NCI-H446 (cell line): ENCODE measurements at places on chromosomes 13 and 19.

DNA sequence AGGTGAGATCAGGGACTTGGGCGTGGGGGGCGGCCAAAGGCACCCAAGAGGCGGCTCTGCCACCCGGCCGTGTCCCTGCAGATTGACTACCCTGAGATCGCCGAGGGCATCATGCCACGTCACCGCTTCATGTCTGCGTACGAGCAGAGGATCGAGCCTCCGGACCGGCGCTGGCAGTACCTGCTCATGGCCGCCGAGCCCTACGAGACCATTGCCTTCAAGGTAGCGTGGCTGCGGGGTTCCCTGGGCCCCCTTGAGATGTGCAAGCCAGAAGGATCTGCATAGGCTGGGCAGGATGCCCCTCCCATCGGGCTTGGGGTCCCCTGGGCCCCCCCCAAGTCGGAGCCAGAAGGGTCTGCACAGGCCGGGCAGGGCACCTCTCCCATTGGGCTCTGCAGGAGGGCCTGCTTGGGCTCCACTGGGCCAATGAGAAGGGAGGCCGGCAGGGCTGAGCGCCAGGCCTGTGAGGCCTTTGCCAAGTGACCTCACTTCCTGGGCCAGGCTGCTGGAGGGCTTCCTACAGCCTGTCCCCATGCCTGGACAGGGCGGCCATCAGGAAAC is 2.2 kb upstream of the AMH start:
- peak; percentile 45 for DNase-seq

GRCh38 chr19:610801-611480 is 21.3 kb downstream of the HCN2 start:
- no peak for DNase-seq

DNA sequence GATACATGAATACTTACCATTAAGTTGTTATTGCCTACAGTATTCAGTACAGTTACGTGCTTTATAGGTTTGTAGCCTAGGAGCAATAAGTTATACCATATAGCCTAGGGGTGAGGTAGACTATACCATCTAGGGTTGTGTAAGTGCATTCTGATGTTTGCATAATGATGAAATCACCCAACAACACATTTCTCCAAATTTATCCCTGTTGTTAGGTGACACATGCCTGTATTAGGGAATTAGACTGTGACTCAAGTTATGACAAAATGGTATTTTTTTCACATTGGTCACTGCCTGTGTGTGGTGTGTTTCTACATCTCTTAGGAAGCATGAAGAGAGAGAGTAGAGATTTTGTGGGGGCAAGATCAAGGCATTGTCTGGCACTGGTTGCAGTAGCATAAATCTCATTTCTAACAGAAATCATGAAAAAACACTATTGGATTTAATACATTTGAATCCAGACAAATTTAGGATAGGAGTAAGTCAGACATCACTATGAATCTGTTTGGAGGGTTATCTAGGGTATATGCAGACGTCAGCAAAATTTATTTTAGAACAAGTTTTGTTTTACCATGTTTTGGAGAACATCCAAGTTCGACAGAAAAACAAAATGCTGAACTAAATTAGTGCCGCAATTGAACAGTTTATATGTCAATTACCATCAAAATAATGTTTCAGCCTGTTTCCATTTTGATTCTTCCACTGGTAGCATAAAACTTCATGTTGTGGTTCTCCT is 332.1 kb downstream of the LMO7 start:
- DNase-seq = no peak

DNA sequence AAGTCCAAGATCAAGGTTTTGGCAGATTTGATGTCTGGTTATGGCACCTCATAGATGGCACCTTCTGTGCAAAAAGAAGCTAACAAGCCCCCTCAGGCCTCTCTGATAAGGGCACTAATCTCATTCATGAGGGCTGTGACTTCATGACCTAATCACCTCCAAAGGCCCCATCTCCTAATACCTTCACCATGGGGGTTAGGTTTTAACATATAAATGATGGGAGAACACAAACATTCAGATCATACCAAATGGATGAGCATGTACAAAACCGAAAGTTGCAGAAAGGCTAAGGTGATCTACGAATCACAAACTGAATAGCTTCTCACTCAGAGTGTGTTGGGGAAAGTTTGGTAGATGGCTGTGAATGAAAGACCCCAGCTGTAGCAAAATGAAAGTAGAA is 217.4 kb downstream of the TBC1D4 start:
- no peak for DNase-seq

DNA sequence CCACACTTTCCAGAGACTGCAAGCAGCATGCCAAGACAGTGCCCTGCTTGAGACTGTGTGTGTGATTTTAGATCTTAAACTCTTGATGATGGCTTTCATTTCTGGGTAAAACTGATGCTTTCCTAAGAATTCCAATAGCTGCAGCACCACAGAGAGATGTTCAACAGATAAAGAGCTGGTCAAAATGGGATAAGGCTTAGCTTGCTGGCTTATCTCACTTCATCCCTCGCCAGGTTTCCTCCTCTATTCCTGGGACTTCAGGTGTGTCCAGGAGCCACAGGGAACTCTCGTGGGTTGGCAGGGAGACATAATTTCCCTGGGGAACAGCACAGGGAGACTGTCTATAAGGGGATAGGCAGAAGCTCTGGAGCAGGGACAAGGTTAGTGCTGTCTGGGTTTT is 137.3 kb downstream of the KCTD15 start:
- no peak for DNase-seq

GRCh38 chr19:17909003-17909732 is 23.6 kb upstream of the CCDC124 start:
- no peak for DNase-seq
